ENCODE measurements at places on chromosomes 4 and X. TPM values are rescaled to one million over a fixed set of nuclear protein-coding genes. Genes with fewer than 3 reads are reported as not detected.

- no peak overlapping the region for H3K27ac ChIP-seq
- DNase-seq = no peak
- no peaks in the 10 kb centered on the region for H3K36me3 ChIP-seq
- no peaks in the 10 kb centered on the region for H3K4me1 ChIP-seq
These were observed 37.1 kb upstream of the SETD7 start for GRCh38 chr4:139593091-139593564.

- no peak overlapping the region for H3K27ac ChIP-seq
- H3K27me3 ChIP-seq = no peaks in the 10 kb centered on the region
- no peaks in the 10 kb centered on the region for H3K36me3 ChIP-seq
- H3K4me1 ChIP-seq = no peaks in the 10 kb centered on the region
These were observed 24.3 kb upstream of the SRD5A3 start for GRCh38 chr4:55321707-55322264.

DNA sequence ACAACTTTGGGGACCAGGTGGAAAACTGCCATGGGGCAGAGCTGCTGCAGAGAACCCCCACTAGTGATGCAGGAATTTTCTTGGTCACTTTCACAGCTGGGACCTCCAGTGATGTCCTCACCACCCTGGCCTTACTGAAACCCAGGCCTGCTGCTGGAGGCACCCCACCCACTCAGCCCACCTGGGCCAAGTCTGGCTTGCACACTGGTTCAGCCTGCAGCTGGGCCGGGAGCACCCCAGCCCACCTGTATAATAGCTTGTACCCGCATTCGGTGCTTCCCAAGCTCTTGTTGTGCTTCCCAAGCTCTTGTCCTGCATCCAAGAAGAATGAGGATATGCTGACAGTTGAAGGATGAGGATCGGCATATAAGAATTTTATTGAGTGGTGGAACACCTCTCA, 86.4 kb upstream of the ZMAT1 start:
- H3K27ac ChIP-seq = no peak overlapping the region
- DNase-seq = no peak
- H3K4me3 ChIP-seq = no peak overlapping the region
- H3K36me3 ChIP-seq = no peaks in the 10 kb centered on the region
- no peaks in the 10 kb centered on the region for H3K4me1 ChIP-seq
- H3K27me3 ChIP-seq = no peaks in the 10 kb centered on the region

GRCh38 chr4:8613421-8614364, 21.1 kb downstream of the CPZ start:
- no peaks in the 10 kb centered on the region for H3K4me1 ChIP-seq
- H3K27ac ChIP-seq = no peak overlapping the region
- H3K36me3 ChIP-seq = no peaks in the 10 kb centered on the region
- DNase-seq = no peak

GRCh38 chrX:10620121-10620699, at the start of gene MID1:
MID1 (minus strand) TSS chrX:10620585; CDS start chrX:10567547, 53,038 bp downstream.
- DNase-seq = peak; percentile 72
- no peaks in the 10 kb centered on the region for H3K27me3 ChIP-seq
- H3K36me3 ChIP-seq = no peaks in the 10 kb centered on the region

GRCh38 chr4:128716338-128716737, 93.2 kb upstream of the JADE1 start:
- no peaks in the 10 kb centered on the region for H3K4me1 ChIP-seq
- peak overlapping the region; percentile 46 for H3K27ac ChIP-seq
- H3K27me3 ChIP-seq = no peaks in the 10 kb centered on the region
- no peaks in the 10 kb centered on the region for H3K36me3 ChIP-seq
- DNase-seq = peak; percentile 26

CT45A2 gene
- not detected for total RNA-seq

XAGE2 gene
- total RNA-seq = not detected

PPP1R3F gene
- 3.3 TPM for total RNA-seq

AMTN gene
- not detected for total RNA-seq

DDX53 gene
- total RNA-seq = not detected

MAGEA9B gene
- not detected for total RNA-seq
